ENCODE measurements at places on chromosomes 16 and 17.

DNA sequence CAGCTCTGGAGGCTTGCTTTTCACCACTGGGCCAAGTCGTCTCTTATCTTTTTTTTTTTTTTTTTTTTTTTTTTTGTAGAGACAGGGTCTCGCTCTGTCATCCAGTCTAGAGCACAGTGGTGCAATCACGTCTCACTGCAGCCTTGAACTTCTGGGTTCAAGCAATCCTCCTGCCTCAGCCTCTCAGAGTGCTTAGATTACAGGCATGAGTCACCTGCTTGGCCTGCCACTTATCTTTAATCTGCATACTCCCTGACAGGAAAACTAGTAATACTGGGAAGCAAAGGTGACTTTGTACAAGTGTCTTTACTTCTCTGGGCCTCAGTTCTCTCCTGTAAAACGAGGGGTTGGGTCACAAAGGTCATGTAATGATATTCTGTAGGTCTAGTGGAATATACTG, 15.0 kb downstream of the NTN1 start:
- no peak for DNase-seq

GRCh38 chr17:64004218-64004770, 6.1 kb downstream of the PRR29 start:
- DNase-seq: no peak

DNA sequence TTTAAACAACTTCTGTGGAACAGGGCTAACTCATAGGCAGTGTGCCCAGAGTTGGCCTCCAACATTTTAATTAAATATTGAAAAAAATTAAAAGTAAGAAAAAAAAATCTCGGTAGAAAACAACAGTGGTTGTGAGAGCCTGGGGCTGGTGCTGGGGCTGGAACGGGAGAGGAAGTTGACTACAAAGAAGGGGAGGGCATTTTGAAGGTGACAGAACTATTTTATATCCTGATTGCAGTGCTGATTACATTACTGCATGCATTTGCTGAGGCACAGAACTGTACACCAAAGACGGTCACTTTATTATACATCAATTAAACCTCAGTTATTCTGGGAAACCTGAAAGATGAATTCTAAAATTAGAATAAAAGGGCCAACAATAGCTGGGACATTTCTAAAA, 142.5 kb downstream of the PARN start:
- no peak for DNase-seq

DNA sequence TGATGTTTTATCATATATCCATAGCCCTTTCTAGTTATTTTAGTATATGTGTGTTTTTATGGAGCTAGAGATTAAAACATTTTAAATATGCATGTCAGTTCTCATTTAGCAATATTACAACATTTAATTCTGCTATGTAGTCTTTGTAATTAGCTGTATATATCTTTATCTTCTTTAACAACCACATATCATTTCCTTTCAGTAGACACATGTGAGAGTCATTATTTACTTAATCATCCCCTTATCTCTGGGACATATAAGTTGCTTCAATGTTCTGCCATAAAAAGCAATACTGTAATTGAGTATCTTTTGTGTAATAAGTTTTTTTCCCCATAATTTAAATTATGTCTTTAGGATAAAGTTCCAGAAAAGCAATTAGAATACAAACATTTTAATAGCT, 52.0 kb upstream of the CLEC3A start:
- no peak for DNase-seq

- no peak for DNase-seq
These were observed 17.4 kb downstream of the CDIPT start for GRCh38 chr16:29845656-29846055.

GRCh38 chr16:25177512-25177830, 39.3 kb upstream of the AQP8 start:
- DNase-seq: no peak

- DNase-seq: no peak
These were observed 24.1 kb downstream of the GNPTG start for GRCh38 chr16:1375741-1376410.

- DNase-seq: no peak
These were observed 232.7 kb upstream of the CDH5 start for GRCh38 chr16:66133643-66134338.

DNA sequence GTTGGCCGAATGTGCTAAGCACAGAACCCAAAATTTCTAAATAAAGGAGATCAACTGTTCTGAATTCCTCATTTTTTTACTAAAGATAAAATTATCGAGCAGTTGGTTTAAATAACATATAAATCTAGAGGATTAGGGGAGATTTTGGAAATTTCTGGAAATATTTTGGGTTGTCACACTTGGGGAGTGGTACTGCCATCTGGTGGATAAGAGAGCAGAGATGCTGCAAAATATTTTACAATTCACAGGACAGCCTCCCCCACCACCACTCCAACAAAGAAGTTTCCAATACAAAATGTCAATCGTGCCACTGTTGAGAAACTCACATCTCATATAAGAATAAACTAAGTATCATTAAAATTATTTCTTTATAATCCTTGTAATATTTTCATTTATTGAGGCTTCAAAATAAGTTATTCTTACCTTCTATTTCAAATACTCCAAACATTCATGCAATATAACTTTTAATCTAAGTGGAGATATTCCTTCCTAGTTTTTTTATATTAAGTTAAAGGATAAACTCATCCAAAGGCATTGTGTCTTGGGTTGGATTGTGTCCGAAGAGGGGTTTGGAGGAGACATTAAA, 17.0 kb upstream of the ABCA8 start:
- DNase-seq: peak; percentile 29

DNA sequence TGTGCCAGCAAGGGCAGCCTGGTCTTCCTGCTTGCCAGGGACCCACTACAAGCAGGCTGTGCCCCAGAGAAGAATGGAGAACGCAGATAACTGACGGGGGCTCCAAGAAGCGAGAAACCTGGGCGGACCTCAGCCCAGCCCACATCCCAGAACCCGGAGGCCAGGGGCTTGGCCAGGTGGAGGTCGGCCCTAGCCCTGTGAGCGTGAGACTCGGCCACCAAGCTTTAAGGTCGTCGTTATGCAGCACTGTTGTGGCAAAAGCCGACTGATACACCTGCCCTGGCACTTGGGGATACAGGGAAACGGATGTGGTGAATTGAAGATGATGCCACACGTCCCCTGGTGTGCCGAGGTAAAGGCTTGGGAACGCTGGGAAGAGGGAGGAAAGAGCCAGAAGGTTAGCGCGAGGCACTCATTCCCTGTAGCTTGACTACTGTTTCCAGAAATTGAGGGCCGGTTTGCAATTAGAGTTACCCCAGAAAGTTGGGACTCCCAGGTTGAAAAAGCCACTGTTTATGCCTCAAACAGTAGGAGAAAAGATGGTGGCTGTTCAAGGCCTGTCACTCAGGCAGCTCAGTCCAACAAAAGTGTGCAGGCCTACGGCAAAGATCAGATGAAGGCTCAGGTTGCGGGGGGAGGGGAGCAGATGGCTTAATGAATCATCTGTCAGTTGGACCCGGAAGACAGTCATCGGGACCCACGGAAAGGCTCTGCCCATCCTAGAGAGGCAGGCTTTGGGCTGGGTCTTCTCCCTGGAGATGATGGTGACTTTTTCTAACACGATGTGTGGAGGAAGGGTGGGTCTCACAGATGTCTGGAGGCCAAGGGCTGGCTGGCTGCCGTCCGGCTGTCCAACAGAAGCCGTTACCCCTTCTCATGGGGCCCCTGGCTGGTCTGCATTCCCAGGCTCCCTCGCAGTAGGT, 45.6 kb upstream of the BAHCC1 start:
- DNase-seq: no peak

DNA sequence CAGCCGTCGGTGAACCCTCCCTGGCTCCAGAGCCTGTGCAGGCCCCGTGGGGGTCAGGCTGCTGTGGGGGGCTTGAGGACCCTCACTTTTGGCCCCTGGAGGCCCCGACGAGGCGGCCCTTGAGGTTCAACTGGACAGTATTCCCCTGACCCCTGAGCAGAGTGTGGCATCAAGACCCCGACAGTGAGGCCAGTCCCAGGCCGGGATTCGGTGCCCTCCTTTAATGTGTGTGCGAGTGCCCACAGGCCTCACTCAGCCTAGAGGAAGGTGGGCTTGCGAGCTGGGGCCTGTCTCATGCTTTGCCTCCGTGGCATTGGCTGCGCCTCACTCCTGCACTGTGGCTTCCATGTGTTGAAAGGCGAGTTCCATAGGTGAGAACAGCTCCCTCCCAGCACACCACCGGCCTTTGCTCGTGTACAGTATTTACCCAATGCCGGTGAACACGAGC, 94.5 kb downstream of the METRNL start:
- no peak for DNase-seq

GRCh38 chr16:51134876-51135275, 16.2 kb downstream of the SALL1 start:
- no peak for DNase-seq

DNA sequence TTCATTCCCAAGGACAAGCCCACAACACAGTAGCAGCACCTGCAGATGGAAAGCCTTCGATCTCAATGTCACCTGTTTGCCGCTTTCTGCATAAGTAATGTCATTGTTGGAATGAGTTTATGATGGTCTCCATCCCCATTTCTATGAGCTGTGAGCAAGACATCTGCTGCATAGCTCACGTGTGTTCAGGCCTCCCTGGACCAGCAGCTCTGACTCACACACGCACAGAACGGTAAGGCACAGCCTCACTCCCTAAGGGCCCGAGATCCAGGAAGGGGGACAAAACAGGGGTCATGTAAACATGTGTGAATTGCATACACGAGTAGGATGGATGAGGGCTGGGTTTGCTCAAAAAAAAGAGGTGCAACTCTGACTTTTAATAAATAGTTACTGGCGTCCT, 223.1 kb downstream of the SOX9 start:
- no peak for DNase-seq

GRCh38 chr17:12590417-12590816, 75.3 kb upstream of the MYOCD start:
- no peak for DNase-seq

DNA sequence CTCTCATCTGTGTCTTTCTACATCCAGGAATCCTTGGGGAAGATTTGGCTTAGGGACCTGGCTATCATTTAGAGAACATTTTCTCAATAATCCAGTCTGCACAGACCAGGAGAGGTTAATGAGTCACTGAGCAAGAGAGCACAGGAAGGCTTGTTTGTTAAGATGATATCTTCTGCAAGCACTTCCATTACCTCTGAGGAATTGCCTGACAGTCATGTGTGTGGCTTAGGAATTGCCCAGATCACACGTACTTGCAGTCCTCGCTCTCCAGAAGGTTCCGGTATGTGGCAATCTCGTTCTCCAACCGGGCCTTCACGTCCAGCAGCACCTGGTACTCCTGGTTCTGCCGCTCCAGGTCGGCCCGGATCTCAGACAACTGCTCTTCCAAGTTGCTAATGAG, 3.3 kb downstream of the KRT37 start:
- no peak for DNase-seq

DNA sequence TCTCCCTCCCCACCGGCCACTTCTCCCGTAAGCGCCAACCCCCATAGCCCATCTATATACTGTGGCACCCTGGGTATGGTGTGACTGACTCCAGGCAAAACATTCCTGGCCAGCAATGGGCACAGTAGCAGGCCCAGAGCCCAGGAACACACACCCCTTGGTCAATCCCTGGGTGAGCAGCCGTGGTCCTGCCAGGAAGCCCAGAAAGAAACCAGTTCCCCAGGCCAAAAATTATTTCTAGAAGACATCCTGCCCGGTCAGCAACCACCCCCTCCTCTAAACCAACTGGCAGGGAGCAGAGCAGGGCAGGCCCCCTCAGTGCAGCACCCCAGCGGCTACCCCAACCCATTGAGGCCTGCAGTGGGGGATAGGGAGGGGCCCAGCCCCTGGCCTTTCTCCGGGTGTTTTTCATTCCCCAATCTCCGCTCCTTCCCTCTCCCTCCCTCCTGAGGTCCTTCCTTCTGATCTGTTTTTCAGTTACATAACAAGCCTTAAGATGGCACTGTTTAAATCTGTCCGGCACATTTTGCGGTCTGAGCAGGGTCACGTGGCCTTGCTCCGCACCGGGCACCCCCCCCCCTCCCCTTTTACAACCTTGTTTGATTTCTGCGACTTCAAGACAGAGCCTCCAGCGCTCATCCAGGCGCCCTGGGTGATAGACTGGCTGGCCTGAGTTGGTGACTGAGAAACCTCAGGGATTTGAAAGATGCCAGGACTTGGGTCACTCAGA, 2.0 kb downstream of the NPTX1 start:
- peak; percentile 81 for DNase-seq

DNA sequence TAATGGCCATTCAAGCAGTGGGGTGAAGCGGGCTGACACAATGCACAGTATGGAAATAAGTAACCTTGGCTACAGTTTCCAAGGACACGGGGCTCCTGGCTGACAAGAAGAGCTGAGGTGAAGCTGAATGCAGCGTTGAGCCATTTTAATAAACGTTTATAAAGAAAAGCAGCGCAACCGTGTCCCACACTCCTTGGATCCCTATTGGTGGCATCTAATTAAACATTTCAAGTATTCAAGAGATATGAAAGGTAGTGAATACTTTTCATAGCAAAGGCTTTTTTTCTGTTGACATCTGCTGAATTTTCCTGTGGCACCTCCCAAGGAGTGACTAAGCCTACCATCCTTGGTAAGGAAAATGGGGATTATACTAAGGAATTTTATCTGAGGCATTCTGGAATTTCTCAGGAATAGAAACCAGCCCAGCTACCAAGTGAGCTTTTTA, 26.5 kb downstream of the DUSP14 start:
- DNase-seq: no peak
